NCI-H1417 treated with DMSO at 0.1 percent for 48 hours (cell line): ENCODE measurements at places on chromosomes 3 and 15.
A peak's percentile ranks its signal among the peaks of the same experiment; 100 is the strongest.

DNA sequence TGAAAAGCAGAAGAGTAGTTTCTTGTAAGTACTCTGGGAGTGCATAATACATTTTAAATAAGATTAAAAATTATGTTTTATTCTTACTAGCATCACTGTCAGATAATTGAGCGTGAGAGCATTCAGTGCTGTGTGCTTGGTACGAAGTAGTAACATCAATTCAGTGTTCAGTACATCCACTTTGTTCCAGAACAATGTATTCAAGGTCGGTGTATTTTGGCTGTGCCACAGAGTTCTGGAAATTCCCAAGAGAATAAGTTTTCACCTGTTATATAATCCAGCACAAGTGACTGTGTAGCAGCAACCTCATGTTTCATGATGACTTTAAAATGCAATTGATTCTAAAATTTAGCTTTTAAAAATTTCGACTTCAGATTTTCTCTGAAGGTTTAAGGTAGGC is 130.6 kb downstream of the IGF1R start:
- DNase-seq = no peak

DNA sequence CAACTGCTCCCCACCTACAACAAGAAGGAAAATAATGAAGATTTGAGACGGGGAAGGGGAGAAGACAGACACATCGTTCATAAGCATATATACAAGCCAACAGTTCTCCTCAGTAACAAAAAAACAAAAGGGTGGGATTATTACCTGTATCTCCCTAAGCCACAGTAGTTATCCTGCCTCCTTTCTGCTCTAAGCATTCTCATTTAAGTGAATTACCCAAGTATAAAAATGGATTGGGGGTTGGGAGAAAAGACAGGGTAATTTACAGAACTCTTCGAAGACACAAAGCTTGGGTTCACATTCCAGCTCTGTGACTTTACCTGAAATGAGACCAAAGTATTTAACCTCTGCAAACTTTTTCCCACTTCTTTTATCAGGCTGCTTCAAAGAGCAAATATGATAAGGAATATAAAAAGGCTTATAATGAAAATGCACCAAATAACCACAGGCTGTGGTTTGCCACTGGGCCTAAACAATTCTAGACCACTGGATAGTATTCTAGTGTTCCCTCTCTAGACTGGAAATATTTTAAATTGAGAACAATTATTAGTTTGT is 64.4 kb downstream of the UACA start:
- DNase-seq = no peak

GRCh38 chr3:98038876-98039275 is 3.8 kb upstream of the GABRR3 start:
- no peak for DNase-seq

GRCh38 chr3:42680271-42680670 is 5.1 kb upstream of the KLHL40 start:
- no peak for DNase-seq

GRCh38 chr3:132253262-132253878 is 63.8 kb upstream of the ACP3 start:
- no peak for DNase-seq

DNA sequence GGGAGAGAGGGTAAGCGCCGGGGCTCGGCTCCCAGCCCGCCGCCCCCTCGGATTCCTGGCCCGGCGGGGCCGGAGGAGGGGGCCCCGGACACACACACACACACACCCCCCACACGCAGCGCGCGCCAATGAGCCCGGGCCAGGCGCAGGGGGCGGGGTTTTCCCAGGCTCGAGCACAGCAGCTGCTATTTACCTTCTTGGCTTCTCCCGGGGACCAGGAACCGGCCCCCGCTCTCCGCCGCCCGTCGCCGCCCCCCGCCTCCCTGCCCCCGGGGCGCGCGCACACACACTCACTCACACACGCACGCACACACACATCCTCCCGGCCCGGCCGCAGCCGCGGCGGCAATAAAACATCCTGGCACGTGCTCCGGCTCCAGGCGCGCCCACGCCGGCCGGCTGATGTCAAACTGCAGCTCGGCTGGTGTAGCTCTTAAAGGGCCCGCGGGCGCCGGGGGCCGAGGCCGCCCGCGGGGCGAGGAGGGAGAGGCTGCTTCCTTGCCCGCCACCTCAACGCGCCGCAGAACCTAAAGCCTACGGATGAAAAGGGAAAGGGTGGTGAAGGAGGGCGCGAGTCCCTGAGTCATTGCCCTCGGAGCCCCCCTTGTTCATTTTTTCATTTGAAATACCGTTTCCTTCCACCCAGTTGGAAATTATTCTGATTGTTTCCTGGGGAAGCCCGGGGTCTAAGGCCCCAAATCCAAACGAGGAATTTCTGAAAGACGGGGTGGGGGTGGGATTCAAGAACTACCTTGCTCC is 1.0 kb upstream of the HES1 start:
- peak; percentile 88 for DNase-seq

DNA sequence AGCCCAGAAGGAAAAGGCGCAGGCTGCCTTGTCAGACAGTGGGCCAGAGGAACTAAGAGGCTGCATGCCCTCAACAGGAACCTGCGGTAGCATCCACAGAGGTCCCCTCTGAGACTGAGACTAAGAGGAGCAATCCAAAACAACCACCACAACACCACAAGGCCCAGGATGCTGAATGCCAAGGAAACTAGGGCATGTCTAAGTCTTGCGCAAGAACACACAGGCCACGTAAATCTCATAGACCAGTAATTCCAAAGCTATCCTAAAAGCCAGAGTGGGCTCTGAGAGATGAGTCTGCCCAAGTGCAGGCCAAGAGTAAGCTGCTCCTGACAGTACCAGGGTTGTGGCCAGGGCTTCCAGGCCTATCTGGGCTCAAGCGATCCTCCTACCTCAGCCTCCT is 12.9 kb downstream of the MON1A start:
- DNase-seq = no peak

DNA sequence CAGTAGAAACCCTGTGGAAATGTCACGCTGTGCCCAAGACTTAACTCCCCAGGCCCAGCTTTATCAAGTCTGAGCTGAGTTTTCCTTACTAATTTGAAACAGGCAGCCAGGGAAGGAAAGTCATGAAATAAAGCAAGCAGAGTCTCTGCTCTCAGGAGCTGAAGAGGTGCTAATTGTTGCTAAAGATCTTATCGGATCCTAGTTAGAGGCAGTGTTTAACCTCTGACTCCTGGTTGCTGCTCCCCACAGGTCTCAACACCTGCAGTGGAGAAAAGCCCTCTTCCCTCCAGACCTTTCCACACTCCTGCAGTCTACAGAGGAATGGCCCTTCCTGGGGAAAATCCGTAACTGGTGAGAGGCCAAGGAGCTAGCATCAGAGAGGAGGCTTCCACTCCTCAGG is 628.2 kb downstream of the NTRK3 start:
- DNase-seq = no peak

DNA sequence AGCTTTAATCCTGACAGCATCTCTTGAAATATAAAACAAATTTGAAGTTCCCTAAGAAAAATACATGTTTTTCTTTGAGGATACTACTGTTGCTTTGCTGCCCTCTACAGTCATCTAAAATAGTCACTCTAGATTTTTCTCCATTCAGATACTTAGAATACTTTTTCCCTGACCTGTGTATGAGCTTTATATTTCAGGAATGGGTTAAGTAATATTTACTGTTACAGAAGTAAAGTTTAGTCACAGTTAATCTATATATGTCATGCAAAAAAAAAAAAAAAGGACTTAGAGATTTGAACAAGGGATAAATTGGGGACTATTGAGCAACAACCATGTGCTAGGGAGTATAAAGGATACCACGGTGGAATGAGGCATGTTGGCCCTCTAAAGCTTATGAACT is 8.8 kb downstream of the NECTIN3 start:
- DNase-seq = no peak

GRCh38 chr3:30471066-30471465 is 135.3 kb upstream of the TGFBR2 start:
- no peak for DNase-seq

GRCh38 chr3:99808163-99808794 is 9.4 kb upstream of the CMSS1 start:
- peak; percentile 3 for DNase-seq

DNA sequence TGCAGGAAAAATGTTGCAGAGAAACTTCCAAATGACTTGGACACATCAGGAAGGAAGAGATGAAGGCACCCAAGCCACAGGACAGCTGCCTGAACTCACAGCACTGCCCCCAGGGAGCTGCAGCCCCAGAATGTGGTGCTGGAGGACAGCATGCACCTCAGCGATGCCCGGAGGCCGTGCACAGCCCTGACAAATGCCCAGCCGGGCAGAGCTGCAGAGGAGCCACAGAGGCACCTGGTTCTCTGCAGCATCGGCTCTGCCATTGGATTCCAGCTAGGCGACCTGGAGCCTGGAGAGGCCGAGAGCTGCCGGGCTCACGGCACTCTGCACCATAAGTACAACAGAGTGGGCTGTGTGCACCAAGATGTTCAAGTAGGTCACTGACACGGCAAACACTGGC is 97.5 kb downstream of the OCA2 start:
- no peak for DNase-seq

DNA sequence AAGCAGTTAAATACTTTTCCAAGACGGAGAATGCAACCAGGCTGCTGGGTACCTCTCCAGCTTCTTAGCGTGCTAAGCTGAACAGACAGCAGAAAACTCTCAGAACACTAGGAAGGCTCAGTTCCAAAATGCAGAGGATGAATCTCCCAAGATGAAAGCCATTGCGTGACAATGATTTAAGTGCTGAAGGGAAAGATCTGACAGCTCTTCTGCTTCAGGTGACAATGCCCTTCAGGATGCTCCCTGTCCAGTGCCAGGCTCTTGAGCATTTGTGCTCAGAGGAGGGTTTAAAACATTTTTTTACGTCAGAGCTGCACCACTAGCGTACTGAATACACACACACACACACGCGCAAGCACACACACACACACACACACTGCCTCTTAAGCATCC is 26.3 kb downstream of the ARHGEF3 start:
- DNase-seq = no peak

- no peak for DNase-seq
These were observed 2.5 kb downstream of the OSBPL10 start for GRCh38 chr3:31978553-31978952.

DNA sequence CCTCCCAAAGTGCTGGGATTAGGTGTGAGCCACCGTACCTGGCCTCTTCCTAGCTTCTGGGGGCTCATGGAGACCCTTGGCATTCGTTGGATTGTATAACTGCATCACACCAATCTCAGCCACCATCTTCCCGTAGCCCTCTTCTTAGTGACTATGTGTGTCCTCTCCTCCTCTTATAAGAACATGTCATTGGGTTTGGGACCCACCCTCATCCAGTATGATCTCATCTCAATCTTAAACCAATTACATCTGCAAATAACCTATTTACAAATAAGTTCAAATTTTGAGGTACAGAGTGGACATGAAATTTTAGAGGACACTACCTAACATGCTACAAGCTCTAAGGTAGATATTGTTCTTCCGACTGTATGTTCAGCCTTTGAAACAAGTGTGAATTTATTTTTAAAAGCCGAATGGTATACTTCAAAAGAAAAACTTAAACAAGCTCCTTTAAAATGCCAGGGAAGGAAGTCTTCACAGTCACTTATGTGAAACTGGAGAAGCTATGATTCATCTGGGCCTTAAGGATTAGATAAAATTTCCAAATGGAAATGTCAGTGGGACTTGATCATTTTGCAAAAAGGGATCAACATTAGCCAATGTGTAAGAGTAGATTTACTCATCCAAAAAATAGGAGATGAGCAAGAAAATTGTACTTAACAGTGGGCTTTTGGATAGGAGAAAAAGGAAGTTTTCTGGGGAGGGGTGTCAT is 225.7 kb downstream of the MEX3B start:
- DNase-seq = no peak

GRCh38 chr3:48623851-48624547 is 2.4 kb upstream of the TMEM89 start:
- peak; percentile 30 for DNase-seq

DNA sequence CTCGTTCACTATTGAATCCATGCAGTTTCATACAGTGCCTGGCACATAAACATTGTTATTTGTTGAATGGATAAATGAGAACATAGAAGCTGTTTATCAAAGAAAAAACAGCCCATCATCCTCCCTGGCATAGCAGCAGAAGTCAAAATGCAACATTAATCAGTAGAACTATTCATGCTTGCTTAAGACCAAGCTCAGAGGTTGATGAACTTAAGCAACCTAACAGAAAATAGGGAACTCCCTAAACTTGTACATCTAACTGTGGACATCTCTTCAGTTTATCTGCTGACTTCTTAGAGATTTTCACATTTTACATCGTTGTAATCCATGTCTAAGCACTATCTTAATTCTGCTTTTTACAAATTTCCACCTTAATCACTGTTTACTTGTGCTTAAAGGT is 29.2 kb downstream of the SENP8 start:
- no peak for DNase-seq

GRCh38 chr3:168081171-168081771 is 14.5 kb downstream of the GOLIM4 start:
- no peak for DNase-seq

DNA sequence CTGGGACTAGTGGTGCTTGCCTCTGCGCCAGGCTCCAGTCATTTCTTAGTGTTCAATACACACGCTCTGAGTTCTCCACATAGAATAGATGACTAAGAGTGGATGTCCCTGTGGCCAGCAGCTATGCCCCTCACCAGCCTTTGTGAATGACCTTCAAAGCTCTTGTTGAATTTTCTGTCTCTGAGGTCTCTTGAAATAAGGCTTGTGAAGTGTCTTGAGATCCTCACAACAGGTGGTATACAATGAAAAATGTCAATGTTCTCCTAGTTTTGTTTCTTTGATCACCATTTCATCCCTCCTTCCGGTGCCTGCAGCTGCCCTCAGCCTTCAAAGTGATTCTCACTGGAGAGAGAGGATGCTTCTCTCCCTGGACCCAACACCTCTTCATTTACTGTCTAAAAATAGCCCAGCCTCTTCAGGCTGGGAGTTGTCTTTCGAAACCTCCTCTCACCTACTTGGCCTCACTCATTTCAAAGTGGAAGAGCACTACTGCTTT is 5.4 kb downstream of the MAPKBP1 start:
- no peak for DNase-seq

- no peak for DNase-seq
These were observed 182.5 kb downstream of the OPA1 start for GRCh38 chr3:193775421-193776077.

DNA sequence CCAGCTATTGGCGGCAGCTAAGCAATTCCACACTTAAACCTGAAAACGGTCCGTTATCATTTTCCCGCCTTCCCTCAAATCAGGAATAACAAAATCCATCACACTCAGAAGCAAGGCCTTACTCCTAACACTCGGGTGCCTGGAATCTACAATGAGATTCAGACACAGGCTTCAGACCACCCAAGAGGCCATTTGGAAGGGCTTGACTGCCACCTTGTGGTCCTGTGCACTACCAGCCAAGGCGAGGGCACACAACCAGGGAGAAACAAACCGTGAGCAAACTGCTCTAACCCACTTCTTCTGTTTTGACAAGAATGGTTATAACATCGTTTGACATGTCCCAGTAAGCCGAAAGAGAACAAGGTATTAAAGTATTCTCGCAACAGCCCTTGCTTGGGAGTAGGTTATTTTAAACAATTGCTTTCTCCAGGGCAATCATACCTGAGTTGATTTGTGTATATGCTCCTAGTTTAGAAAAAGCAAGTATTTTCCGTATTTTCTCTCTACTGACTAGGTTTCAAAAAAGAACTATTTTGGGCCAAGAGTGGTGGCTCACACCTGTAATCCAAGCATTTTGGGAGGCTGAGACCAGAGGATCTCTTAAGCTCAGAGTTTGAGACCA is 40.1 kb upstream of the TAFA4 start:
- no peak for DNase-seq
